ENCODE measurements at places on chromosomes 5 and 9. TPM values are rescaled to one million over a fixed set of nuclear protein-coding genes. Genes with fewer than 3 reads are reported as not detected.

- H3K4me3 ChIP-seq = no peak overlapping the region
- H3K4me1 ChIP-seq = no peaks in the 10 kb centered on the region
- no peaks in the 10 kb centered on the region for H3K36me3 ChIP-seq
Measured at GRCh38 chr5:27701931-27702903, 663.8 kb upstream of the CDH9 start.

DNA sequence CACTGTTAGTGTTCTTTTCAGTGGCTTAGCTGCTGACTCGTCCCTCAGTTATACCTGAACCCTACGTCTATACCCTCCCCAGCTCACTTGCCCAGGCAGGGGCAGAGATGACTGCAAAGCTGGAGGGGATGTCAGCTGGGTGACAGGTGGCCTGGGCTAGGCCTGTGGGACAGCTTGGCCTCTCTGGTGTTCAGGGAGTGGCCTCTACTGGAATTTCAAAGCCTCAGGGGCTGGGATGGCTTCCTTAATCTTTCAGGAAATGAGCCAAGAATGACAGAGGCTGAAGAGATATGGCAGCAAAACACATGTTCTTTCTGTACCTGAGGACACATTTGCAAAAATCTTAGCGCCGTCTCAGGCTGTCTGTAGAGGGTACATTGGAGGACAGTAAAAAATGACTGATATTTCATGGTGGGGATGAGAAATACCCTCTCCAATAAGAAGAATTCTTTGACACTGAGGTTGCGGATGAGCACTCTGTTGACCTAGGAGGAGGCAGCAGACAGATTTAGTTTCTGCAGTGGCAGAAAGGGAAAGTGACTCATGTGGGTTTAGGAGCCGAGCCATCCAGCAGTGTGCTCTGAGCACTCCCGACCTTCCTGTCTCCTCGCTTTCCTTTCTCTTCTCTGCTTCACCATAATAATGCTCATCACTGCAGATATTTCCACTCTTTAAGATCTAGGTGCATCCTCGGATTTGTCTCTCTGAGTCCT, 54.4 kb downstream of the ENTREP1 start:
- peaks cover 2% of the 10 kb centered on the region for H3K27me3 ChIP-seq
- no peak overlapping the region for H3K4me3 ChIP-seq
- DNase-seq = no peak
- no peak overlapping the region for H3K27ac ChIP-seq

DNA sequence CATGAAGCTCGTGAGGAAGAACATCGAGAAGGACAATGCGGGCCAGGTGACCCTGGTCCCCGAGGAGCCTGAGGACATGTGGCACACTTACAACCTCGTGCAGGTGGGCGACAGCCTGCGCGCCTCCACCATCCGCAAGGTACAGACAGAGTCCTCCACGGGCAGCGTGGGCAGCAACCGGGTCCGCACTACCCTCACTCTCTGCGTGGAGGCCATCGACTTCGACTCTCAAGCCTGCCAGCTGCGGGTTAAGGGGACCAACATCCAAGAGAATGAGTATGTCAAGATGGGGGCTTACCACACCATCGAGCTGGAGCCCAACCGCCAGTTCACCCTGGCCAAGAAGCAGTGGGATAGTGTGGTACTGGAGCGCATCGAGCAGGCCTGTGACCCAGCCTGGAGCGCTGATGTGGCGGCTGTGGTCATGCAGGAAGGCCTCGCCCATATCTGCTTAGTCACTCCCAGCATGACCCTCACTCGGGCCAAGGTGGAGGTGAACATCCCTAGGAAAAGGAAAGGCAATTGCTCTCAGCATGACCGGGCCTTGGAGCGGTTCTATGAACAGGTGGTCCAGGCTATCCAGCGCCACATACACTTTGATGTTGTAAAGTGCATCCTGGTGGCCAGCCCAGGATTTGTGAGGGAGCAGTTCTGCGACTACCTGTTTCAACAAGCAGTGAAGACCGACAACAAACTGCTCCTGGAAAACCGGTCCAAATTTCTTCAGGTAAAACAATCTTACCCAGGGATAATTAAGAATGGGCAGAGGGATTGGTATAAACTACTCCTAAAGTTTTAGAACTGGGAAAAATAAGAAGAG, 12.9 kb downstream of the ITGA1 start:
- peak overlapping the region; percentile 97 for H3K4me3 ChIP-seq
- peaks cover 47% of the 10 kb centered on the region for H3K36me3 ChIP-seq
- H3K27ac ChIP-seq = peak overlapping the region; percentile 97
- H3K4me1 ChIP-seq = peaks cover 49% of the 10 kb centered on the region

- no peak for DNase-seq
- no peaks in the 10 kb centered on the region for H3K27me3 ChIP-seq
- H3K27ac ChIP-seq = no peak overlapping the region
- no peak overlapping the region for H3K4me3 ChIP-seq
Measured at GRCh38 chr5:149773291-149774095, 43.4 kb downstream of the PPARGC1B start.

GRCh38 chr9:110640736-110641135, 27.9 kb upstream of the MUSK start:
- H3K27me3 ChIP-seq = no peaks in the 10 kb centered on the region
- no peak for DNase-seq
- no peak overlapping the region for H3K4me3 ChIP-seq
- no peak overlapping the region for H3K27ac ChIP-seq
- no peaks in the 10 kb centered on the region for H3K4me1 ChIP-seq

RABL6 gene
- 86.6 TPM for total RNA-seq

LCN2 gene
- total RNA-seq = not detected

CARTPT gene
- total RNA-seq = not detected
